ENCODE measurements at places on chromosomes 6 and 20. TPM values are rescaled to one million over a fixed set of nuclear protein-coding genes. Genes with fewer than 3 reads are reported as not detected.
A peak's percentile ranks its signal among the peaks of the same experiment; 100 is the strongest.

DNA sequence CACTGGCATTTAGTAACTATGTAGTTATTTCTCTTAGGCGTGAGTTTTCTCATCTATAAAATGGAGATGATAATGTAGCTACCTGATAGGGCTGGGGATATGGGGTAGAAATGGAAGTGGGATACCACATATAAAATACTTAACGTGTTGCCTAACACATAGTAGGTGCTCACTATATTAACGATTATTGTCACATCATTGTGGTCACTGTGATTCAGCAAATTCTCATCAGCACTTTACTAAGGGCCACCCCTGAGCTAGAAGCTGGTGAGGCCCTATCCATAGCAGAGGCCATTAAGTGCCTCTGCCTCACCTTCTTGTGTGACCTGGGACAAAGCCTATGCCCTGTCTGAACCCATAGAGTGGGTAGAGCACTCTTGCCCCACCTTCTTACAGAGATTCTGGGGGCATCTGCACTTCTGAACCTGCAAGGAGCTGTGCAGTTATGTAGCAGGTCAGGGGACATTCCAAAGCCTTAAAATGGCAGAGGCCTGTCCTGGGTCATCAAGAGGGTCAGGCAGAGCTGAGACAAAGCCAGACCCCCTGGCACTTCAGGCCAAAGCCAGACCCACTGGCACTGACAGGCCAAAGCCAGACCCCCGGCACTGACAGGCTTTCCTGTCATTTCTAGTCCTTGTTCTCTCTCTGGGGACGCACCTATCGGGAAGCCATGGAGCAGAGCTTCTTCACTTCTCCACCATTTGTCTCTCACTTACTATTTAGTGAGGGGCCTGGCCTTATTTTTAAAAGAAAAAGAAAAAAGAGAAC lies 7.0 kb upstream of the RIMS4 start:
- DNase-seq, result no peak

GRCh38 chr20:60249436-60249835 lies 291.2 kb downstream of the CDH26 start:
- peak; percentile 100 for DNase-seq

DNA sequence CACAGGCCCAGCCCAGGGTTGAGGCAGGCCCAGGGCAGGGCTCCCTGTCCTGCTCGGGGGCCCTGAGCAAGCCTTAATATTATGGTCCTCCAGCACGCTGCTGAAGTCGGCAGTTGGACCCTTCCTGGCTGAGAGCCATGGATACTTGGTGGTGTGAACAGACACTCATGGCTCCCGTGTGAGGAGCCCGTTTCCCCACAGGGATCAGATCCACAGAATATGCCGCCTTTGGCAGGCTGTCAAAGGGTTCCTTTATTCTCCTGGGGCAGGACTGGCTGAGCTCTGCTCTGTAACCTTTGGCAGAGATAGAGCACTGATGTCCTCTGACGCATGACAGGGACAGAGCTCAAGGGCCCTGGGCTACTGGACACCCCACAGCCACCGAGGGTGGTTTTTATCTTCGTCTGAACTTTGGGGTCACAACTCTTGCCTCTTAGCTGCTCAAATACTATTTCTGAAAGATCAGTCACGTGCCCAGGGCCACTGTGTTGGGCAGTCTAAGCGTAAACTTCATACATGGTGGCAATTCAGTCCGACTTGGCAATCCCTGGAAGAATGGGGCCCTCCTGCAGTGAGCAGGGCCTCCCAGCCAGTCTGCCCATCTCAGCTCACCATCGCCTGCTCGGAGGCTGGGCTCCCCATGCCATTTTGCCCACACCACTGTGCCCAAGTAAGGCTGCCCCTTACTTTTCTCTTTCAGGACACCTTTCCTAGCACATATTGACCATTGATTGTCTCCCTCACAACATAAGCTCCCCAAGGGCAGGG lies 49.1 kb downstream of the TTI1 start:
- DNase-seq, result no peak

DNA sequence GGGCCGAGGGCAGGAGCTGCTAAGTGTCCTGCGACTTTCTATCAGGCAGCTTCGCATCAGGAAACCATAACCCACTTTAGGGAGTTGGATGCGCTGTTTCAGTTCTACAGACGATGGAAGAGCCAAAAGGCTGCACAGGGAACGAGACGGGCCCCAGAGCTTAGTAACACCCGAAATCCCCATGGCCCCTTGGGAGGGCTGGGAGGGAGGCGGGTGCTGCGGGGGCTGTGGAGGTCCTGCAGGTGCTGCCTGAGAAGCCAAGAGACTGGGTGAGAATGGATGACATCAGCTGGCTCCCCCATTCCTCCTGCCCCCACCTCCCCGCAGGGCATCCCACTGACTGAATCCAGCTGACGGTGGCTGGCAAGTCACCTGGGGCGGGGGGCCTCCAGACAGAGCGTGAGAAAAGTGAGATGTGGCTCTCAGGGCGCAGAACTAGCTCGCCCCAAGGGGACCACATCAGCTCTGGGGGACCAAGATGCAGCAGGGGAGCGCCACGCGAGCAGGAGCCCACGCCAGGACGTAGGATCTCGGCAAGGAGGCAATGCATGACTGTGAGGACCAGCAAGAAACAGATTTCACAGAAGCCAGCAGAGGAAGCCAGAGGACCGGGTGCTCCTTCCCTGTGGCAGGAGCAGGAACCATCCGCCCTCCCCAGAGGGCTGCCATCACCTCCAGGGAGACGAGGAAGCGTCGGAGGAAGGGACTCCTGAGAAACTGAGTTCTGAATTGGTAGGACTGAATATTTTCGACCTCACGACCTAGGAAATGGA lies 36.8 kb downstream of the PNLDC1 start:
- DNase-seq, result no peak

GRCh38 chr6:81075974-81076373 lies 676.5 kb downstream of the TENT5A start:
- peak; percentile 11 for DNase-seq

- peak; percentile 59 for DNase-seq
Measured at GRCh38 chr6:11341867-11342266, 109.4 kb upstream of the NEDD9 start.

DNA sequence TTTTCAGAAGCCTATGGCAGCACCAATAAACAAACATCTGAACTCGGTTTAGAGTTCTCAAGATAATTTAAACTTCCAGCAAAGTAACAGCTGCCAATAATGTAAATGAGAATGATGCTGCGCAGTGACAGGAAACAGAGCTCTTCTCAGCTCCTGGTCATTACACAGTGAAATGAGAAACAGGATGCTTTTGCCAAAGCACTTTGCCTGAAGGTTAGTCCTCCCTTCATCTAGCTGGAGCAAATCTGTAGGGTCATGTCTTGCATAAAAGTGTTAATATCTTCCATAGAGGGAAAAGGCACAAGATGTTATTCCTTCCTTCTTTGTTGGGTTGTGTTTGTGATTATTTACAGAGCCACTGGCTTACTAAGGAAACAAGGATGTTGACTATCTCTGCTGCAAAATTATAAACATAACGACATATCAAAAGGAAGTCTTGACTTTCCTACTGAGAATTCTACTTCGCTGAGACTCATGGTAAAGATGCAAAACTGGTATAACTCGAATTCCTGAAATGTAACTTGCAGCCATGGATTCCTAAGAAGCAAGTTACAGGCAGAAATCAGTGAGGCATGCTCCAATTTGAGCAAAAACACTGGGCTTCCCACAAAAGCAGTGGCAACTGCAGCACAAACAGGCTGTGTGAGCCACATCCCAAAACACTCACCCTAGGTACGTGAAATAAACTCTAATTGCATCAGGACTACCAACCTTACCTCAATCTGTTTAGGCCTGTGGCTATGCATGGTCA lies 102.5 kb upstream of the BEND6 start:
- peak; percentile 56 for DNase-seq

DNA sequence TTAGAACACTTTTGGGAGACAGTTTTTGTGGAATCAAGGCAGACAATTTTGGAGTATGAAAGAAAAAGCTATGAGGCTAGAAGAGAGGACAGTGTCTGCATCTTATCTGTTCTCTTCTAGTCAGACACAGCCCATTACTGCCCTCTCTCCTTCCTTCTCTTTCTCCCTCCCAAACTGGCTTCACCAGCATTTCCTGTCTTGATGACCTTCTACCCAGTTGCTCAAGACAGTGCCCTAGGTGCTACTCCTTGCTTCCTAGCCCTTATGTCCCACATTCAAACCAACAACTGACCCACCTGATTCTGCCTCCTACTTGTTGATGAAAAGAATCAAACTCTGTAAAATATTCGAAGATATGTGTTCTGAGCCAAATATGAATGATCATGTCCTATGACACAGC lies 116.4 kb upstream of the RIPOR2 start:
- DNase-seq, result peak; percentile 49

- DNase-seq, result no peak
Measured at GRCh38 chr6:169489563-169490245, 212.1 kb downstream of the WDR27 start.

DNA sequence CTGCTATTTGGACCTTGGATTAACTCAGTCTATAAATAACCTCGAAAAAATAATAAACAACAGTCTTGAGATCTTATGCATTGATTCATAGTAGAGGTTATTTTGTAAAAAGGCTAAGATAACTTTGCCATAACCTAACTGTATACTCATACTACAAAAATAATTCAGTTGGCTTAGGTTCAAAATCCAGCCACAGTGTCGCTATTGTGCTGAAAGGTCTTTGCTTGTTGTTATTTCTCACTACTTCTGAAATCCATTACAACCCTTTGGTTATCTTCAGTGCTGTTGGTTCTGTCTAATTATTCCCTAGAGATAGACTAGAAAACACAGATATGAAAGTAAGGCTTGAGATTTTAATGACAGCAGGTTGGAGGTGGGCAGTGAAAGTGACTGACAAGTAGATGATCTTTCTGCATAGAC lies 74.4 kb downstream of the MKKS start:
- peak; percentile 64 for DNase-seq

DNA sequence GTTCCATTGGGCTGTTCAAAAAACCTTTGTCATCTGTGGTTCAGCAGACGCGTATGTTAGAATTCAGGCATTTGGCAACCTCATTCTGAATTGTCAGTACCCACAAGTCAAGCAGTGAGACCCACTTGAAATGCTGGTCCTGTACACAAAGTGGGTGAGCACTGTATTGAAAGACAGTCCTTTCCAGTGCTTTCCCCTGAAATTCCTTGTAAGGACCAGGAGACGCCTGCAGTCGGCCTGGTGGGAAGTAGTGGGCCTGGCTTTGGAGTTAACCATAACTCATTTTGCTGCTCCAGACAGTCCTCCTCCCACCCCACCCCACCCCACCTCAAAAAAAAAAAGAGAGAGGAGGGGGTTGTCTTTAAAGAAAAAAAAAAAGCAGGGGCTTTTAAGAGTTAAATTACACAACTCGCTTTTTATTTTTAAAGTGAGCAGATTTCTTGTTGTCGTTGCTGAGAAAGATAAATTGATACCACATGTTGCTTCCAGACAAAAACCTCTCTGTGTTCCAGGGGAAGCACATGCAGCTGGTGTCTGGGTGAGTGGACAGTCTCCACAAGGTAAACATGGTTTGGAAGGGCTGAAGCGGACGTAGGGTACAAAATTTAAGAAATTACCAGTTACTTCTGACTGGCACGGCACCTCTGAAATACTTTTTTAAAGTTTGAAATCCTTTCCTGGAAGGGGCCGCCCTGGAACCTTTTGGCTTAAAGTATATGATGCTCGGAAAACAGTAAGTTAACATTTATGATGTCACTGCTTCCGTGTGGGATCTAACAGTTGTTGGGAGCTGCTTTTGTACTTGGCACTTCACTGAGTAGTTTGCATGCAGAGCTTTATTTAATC lies 95.3 kb downstream of the FOXO3 start:
- no peak for DNase-seq

- DNase-seq, result peak; percentile 74
Measured at GRCh38 chr6:79544299-79544927, 7.2 kb upstream of the LCA5 start.

GRCh38 chr20:4815628-4816027 lies 93.9 kb downstream of the PRND start:
- no peak for DNase-seq

DNA sequence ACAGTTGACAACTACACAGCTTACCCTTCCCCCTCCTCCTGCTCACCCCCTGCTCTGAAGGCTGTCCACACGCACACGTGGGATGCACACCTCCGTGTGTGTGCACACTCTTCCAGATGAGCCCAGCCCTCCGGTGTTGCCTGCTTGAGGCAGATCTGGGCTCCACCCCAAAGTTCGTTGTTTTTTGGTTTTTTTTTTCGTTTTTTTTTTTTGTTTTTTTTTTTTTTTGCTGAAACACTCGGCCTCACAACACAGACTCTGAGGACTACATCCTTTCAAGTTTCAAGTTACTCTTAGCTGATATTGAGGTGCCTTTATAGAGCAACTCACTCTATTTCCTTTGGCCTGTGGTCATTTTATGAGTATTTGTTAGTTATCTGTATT lies 88.2 kb downstream of the RREB1 start:
- DNase-seq, result no peak

GRCh38 chr6:158816329-158816728 lies 2.8 kb downstream of the EZR start:
- no peak for DNase-seq

DNA sequence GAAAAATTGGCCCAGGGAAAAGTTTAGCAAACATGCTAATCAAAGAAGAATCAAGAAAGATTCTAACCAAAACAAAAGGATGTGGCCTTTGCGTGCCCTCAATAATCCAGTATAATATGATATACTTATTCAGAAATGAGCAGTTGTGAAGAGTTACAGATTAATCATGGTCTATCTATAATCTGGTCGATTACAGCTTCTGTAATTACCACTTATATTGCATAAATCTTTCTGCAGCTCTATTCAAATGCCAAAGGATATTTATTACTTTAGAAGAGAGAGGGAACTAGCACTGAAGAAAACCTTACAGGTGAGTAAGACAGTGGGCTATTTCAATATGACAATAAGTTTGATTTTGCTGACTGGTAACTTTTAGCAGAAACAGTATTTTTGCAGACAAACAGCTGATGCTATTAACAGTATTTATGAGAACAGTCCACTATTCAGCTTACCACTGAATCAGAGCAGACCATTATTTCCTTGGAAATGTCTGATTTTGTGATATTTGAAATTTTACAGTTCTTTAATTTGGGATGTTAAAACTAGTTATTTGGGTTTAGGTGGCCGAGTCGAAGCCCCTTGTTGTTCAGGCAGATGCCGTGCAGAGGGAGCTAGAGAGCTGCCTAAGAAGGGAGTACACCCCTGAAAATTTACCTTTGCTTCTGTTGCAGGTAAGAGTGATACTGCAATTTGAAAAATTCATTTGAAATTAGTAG lies 92.2 kb downstream of the CEP57L1 start:
- DNase-seq, result peak; percentile 46

GRCh38 chr6:11172501-11173327 lies 59.8 kb downstream of the NEDD9 start:
- DNase-seq, result peak; percentile 56

CRISP3 gene
- total RNA-seq, result not detected

IPCEF1 gene
- total RNA-seq, result 1.6 TPM

GMPR gene
- total RNA-seq, result 64.3 TPM

SIRT5 gene
- 15.0 TPM for total RNA-seq

Measured in M059J (cell line).